ENCODE measurements at places on chromosomes 7 and 10. TPM values are rescaled to one million over a fixed set of nuclear protein-coding genes. Genes with fewer than 3 reads are reported as not detected.

The LRRD1 gene
- not detected for total RNA-seq

The AOAH gene
- 0.93 TPM for total RNA-seq

The LRRN3 gene
- total RNA-seq, result not detected

The METTL27 gene
- 4.4 TPM for total RNA-seq

The ANKRD30A gene
- not detected for total RNA-seq

The CLCN1 gene
- total RNA-seq, result not detected

The SSC4D gene
- total RNA-seq, result not detected

The CYP26C1 gene
- total RNA-seq, result 0.31 TPM

The MLXIPL gene
- 7.7 TPM for total RNA-seq

The STEAP1B gene
- total RNA-seq, result 0.66 TPM

The COBL gene
- total RNA-seq, result 31.9 TPM

The CUEDC2 gene
- total RNA-seq, result 63.8 TPM

The PDGFA gene
- 159 TPM for total RNA-seq

The SUGCT gene
- 9.8 TPM for total RNA-seq

The PDE6C gene
- total RNA-seq, result not detected

The GDF2 gene
- not detected for total RNA-seq

The ZNF467 gene
- 15.4 TPM for total RNA-seq

Measured in gastroesophageal sphincter (tissue), 4 donors.